Trophoblast cell (in vitro differentiated cells and primary cell): ENCODE measurements at places on chromosomes 7 and 10.

GRCh38 chr10:95133997-95134396, 60.0 kb upstream of the ACSM6 start:
- DNase-seq, result no peak

GRCh38 chr7:40586197-40586596, 451.4 kb downstream of the SUGCT start:
- peak; percentile 47 for DNase-seq

- no peak for DNase-seq
Measured at GRCh38 chr10:24790599-24790998, 66.9 kb upstream of the ARHGAP21 start.

GRCh38 chr7:120733143-120733542, 124.8 kb downstream of the TSPAN12 start:
- peak; percentile 20 for DNase-seq

DNA sequence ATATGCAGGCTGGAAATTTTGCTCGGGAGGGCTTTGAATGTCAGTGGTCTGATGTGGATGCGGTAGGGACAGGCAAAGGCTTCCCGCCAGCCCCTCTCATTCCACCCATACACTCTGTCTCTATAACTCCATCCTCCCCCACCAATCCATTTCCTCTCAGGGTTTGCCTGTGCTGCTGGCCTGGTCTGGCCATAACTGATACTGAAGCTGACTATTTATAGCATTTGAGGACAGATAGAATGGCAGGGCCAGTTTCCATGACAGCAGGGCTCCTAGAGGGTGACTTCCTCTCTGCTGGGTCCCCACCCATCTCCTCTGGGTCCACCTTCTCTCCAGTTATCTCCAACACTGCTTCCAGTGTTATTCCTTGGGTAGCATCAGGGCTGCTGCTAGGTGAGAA, 6.6 kb upstream of the PDLIM1 start:
- DNase-seq, result no peak

GRCh38 chr7:143120691-143121405, 11.0 kb upstream of the PIP start:
- DNase-seq, result no peak

DNA sequence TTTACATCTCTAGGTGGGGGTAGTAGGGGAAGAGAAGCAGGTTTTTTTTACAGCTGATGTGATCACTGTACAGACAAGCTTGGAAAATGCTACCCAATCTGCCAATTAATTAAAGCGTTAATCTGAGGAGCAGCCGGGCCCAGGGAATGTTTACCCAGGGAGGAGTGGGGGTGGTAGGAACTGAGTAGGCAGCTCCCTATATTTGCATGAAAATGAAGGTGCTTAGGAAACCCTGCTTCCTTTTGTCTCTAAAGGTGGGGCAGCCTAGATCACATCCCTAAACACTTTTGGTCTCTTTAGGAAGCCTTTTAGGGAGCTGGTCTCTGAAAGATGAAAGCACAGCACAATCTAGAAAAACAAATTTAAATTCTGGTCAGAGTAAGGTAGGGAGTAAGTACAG, 53.0 kb upstream of the NFKB2 start:
- no peak for DNase-seq

- no peak for DNase-seq
Measured at GRCh38 chr10:89942217-89942616, 240.8 kb downstream of the KIF20B start.

DNA sequence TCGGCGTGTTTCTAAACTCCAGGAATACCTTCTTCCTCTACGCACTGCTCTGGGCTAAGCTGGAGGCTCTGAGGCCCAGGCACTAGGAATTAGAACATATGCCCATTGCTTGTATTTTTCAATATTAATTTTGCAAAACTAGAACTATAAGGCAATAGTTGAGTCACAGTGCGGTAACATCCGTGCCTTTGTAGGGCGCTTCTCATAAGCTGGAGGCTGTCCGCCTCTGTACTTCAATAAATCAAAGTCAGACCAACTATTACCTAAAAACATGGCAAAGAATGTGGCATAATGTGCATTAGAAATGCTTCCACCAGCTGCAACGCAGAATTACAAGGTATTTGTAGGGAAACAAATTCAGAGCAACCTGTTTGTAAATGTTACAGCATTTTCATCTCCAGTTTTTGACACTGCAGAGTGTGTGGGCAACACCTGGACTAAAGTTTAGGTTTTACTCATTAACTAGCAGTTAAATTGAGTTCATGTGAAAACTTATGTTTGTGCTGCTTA, 440 bp upstream of the MINDY3 start:
- DNase-seq, result no peak

DNA sequence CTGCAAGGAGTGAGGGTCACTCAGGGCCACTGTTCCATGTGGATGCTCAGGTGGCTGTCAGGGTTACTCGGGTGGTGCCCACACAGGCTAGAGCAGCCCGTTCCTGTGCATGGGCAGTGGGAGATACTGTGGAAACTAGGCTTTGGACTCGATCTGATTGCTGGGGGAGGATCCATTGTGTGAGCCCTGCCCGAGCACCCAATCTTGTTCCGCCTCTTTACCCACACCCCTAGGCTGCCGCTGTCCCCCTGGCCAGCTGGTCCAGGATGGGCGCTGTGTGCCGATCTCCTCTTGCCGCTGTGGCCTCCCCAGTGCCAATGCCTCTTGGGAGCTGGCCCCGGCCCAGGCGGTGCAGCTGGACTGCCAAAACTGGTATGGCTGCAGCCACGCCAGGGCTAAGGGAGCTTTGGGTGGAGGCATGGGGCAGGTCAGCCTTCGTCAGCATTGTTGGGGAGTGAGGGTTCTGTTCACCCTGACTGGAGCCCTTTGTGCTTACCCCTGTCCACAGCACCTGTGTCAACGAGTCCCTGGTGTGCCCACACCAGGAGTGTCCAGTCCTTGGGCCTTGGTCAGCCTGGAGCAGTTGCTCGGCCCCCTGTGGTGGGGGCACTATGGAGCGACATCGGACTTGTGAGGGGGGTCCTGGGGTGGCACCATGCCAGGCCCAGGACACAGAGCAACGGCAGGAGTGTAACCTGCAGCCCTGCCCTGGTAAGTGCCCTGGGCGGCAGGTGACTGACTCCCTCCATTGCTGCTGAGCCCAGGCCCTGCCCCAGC, 12.4 kb upstream of the ZNF862 start:
- DNase-seq, result no peak

GRCh38 chr7:84792231-84792893, 394.5 kb downstream of the SEMA3D start:
- no peak for DNase-seq

DNA sequence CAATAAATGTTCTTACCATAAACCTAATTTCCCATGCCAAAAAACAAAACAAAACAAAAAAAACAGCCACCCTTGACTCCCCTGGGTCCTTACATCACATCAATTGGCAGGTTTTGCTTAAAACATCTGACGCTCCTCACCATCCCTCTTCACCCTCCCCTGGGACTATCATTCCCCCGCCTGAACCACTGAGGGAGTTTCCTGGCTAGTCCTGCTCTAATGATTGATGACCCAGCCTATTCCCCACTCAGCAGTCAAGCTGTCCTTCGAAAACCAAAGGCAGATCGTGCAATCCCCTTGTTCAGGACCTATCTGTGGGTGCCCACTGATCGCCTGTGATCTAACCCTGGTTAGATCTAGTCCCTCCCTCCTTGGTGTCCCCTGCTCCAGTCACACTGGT, 11.2 kb upstream of the FRMPD2 start:
- no peak for DNase-seq

- DNase-seq, result no peak
Measured at GRCh38 chr7:52257890-52258289, 777.5 kb upstream of the POM121L12 start.

DNA sequence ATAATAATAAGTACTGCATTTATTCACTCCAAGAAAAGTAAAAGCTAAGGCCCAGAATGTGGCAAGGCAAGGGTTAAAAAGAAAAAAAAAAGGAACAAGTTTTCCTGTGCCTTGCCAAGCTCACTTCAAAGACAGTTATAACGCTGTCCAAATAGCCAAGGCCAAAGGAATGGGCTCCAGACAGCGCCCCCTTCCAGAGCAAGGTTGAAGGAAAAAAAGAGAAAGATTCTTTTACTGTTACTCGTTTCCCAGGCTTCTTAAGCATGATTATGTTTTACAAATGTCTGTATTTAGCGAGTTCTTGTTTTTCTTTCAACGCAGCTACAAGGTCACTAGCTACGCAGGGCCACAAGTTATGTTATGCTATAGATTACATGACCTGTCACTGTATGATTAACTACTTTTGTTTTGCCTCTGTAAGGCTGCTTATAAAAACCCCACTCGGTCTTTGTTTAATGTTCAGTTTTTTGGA, 9.1 kb upstream of the EIF4H start:
- DNase-seq, result peak; percentile 71

- DNase-seq, result peak; percentile 44
Measured at GRCh38 chr7:41979834-41980307, 257.1 kb downstream of the GLI3 start.

GRCh38 chr7:6446838-6447580, 745 bp downstream of the DAGLB start:
- DNase-seq, result peak; percentile 90

- DNase-seq, result no peak
Measured at GRCh38 chr10:105691811-105692210, 1050.7 kb downstream of the SORCS3 start.

DNA sequence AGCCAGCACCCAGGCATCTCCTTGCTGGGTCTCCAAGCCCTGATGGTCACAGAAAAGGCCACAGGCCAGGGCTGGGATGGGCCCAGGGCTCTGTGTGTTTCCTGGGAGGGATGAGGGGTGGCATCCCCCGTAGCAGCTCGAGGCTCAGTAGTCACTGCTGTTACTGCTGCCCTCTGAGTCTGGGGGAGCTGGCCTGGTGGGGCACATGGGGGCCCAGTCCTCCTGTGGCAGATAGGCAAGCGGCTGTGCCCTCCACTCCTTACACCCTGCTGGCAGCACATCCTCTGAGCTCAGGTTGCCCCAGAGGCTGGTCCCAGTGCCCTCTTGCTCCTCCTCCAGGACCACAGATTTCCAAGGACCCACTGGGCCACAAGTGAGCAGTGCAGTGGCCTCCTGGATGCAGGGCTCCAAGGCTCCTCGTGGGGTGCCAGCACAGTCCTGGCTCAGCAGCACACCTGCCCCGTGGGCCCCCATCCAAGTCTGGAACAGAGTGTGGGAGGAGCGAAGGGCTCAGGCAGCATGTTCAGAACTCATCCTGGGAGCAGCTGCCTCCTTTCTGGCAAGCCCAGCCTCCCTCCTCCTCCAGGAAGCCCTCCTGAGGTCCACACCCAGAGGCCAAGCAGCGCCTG, 31.5 kb upstream of the TUBB8 start:
- no peak for DNase-seq

DNA sequence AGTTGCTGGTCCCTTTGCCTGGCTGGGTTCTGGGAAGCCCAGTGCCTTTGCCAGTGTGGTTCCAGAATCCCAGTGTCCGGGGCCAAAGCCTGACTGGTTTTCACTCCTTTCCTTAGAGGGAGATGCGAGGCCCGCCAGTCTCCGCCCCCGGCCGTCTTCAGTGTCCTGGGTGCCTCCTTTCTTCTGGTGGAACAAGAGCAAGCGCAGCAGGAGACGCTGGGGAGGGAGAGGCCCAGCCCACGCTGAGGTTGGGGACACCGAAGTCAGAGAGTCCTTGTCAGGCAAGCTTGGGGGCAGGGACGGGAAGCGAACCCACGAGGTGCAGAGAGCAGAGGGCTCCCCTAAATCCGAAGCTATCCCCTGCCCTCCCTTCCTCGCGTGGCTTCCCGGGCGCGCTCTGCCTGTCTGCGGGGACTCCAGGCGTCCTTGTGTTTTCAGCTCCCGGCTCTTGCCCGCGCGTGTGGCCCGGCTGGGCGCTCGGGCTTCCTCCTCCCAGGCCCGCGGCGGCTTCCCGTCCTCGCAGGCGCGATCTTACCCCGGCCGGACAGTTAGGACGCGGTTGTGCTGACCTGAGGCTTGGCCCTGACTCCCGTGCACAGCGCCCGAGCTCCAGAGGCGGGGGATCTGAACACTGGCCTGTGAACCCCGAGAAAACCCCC, 60.6 kb upstream of the UBE3C start:
- no peak for DNase-seq

DNA sequence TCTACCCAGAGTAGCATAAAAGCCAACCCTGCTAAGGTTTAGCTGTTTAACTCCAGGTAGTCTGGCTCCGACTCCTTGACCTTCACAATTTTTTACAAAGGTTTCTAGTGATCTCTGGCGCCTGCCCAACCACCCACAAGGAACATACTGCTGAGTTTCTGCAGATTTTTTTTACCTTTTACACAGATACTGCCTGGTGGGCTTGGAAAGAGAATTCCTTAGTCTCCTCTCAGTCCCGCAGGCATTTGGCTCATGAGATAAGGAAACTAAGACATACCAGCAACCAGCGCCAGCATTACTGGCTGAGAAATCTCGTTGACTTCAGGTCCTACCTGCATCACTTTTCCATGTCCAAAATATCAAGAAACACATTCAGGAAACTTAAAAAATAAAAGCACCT, 51.1 kb upstream of the LYZL1 start:
- DNase-seq, result peak; percentile 88

- DNase-seq, result no peak
Measured at GRCh38 chr7:26397332-26397731, 105.7 kb downstream of the SNX10 start.

DNA sequence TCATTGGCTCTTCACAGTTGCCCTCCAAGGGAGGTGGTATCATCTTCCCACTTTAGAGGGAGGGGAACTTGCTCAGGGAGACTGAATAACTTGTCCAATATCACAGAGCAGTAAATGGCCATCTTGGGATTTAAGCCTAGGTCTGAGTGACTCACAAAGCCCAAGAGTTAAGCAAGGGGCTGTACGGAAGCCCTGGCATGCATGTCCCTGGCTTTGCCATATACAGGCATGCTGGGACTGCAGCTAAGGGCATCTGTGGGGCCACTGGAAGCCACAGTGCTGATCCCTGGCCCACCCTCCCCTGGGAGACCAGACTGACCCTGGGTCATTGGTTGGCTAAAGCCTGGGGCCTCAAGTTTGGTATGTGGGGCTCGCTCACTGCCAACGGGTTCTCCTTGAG, 3.1 kb downstream of the VSIR start:
- DNase-seq, result peak; percentile 73

DNA sequence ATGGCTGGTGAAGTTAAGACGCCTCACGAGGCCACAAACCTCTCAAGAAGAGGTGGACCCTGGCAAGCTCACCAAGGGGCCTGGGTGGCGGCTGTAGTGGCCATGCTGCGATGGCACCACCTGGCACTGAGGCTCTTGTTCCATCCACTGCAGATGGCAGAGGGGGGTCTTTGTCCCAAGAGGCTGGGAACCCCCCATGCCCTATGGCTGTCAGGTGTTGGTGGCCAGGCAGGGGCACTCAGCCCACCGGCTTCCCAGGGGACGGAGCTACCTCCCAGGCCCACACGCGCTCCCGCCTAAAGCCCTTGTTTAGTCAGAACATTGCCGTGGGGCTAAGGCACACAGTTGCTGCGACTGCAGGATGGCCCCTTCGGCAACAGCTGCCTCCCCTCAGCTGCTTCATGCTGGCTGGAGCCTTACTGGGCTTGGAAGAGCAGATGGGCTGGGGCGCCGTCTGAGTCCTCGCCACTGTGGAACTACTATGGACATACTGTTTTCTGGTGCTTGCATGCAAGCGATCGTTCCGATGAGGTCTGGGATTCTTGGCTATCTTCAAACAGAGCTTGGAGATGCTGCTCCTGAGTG, 46.8 kb downstream of the DPYSL4 start:
- no peak for DNase-seq

DNA sequence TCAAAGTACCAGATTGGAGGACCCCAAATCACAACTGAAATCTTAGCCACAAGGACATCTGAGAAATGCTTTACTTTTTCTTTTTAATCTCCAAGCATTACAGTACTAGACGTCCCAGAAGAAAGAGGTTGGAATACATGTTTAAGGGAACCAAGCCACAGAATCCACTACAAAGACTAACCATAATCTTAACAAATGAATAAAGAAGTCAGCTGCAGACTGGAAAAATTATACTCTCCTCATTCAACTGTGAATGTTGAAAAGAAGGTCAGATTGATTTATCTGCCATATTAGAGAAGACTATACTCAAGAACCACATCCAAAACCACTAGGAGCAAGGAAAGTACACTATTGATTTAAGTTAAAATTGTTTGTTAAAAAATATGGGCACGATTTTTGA, 102.1 kb upstream of the ABCB5 start:
- DNase-seq, result no peak
